AG09309 (cell line): ENCODE measurements at places on chromosomes 6 and 20.
A peak's percentile ranks its signal among the peaks of the same experiment; 100 is the strongest.

DNA sequence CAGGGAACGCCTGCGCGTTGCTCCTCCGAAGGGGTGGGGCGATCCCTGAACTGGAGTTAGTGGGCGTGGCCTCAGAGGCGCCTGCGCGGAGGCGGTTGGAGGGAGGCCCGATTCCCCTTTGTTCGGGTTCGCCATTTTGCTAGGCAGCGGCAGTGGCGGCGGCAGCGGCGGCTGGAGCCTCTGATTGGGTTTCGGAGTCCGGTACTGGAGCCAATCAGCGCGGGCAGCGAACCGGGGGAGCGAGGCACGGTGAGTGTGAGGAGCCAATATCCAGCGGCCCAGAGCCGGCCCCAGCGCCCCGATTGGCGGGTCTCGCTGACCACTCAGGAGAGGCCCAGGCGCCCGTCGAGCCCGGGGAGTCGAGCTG is at the start of gene NFYA:
Gene NFYA (plus strand): TSS at position 139 of the 367 bp plus-strand sequence. CDS start 6,116 bp downstream, outside the sequence.
- DNase-seq: peak; percentile 96

DNA sequence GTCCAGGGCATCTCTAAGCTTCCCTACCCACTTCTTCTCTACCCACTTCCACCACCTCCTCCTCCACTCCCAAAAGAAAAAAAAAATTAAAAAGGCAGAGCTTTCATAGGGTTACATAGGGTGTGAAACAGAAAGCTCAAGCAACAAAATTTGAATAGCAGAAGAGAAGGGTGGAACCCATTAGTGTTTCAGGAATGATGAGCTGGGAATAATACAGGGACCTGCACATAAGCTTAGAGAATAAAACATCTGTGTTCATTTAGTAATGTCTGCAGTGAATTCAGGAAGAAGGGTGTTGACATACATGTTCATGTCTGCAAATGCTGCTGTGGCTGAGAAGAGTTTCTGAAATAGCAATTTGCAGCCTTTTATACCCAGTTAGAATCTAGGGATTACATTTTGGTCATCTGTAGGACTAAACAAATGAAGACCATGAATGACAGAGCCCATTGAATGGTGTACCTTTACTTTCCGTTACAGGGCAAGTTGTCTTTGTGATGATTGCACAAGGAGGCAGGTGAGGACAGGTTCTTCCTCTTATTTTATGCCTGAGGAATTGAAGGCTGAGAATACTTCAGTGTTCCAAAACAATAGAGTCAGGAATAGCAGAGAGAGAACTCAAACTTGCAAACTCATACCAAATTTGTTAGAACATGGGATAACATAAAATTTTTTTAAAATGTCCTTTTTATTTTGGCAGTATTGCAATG is 975.1 kb downstream of the TFAP2A start:
- DNase-seq: no peak

- DNase-seq: no peak
Measured at GRCh38 chr6:7674291-7674690, 51.6 kb upstream of the BMP6 start.

- DNase-seq: no peak
Measured at GRCh38 chr6:18513253-18513798, 126.2 kb downstream of the RNF144B start.

DNA sequence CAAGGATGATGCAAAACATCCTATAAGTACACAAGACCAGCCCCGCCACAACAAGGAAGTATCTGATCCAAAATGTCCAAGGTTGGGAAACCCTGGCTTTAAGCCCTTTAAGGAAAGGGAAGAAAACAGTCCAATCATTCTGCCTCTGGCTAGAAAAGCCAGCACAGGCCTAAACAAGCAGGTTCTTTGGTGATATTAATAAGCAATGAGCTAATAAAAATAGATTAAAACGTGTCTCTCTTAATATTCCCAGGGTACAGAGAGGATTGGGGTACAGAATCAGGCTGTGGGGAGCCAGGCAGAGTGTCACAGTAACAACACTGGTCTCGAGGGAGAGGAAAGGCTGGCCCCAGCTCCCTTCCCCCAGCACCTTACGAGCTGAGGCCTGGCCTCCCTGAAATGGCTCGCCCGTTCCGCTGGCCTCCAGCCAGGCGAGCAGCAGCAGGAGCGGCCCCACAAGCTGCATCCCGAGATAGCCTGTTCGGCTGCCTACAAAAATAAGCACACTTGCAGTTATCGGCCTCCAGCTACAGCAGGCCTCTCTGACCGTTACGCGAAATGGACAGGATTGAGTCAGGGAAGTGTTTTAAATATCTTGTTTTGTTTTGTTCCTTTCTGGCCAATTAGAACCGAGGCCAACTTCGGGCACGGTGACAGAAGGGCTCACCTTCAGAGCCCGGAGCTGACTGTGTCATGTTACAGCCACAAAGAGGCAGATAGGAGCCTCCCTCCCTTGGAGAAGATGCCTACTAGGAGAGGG is 4.0 kb upstream of the ZMYND8 start:
- DNase-seq: peak; percentile 59
